Left colon (tissue), 2 donors: ENCODE measurements at places on chromosomes 11 and 22.
A peak's percentile ranks its signal among the peaks of the same experiment; 100 is the strongest.

- DNase-seq = no peak
Observed at GRCh38 chr11:44319170-44319551, 9.2 kb upstream of the ALX4 start.

GRCh38 chr22:23137905-23138561 lies 3.8 kb downstream of the RSPH14 start:
- DNase-seq = no peak

DNA sequence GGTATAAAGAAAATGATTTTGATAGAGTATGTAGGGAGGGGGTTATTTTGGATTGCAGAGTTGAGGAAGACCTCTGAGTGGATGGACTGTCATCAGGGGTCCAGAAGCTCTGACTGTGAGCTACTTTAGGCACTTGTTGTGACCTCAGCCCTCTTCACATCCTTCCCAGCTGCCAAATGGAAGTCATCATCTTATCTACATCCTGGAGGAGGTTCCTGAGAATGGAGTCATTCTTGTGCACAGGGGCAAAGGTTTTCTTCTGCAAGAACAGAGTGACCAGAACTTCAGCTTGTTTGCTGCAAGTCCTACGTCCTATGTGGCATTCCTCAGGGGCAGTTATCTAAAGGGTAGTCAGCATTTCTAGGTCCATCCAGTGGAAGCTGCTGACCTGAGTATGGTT lies 393.8 kb downstream of the AASDHPPT start:
- no peak for DNase-seq

DNA sequence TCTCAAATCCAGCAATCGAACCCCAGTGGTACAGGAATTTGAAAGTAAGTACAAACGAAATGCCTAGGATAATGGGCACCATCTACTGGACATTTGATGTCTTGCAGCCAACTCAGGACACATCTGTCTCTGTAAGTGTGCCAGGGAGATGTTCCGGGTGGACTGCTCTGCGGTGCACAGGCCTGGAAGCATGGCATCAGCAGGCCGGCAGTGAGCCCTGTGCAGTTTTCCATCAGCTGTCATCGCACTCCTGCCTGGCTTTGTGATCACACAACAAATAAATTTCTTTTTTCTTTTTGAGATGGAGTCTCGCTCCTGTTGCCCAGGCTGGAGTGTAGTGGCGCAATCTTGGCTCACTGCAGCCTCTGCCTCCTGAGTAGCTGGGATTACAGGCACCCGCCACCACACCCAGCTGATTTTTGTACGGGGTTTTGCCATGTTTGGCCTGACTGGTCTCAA lies 71.0 kb downstream of the JAM3 start:
- peak; percentile 37 for DNase-seq

DNA sequence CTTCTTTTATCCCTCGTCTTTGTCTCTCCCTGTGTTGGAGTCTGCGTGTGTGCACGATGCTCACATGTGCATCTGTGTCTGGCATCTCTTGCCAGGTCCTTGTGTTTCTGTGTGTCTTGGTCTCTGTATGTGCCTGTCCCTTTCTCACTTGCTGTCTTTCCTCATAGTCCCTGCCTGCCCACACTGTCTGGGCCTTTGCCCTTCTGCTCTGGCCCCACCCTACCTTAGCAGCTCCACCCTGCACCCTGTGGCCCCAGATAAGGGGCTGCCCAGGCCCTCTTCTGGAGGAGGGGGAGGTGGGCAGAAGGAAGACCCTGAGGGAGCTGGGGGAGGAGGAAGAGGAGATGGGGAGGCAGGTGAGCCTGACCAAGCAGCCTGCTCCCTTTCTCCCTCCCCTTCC lies 2.8 kb downstream of the EHBP1L1 start:
- no peak for DNase-seq

DNA sequence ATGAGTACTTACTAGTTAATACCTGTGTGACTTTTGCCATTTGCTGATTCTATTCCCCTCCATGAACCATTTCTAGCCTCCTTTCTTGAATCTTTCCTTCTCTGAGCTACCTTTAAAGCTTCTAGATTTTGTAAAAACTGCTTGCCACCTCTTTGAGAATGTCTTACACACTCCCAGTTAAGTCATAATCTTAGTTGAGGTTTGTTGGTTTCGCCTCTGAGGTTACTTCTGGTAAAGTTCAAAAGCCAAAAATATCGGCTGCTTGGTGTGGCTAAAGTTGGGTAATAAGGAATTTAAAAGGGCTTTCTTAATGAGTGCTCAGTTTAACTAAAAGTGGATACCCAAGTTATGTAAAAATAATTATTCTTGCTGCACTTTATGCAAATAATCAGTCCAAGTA lies 10.4 kb upstream of the GLYAT start:
- DNase-seq = no peak

DNA sequence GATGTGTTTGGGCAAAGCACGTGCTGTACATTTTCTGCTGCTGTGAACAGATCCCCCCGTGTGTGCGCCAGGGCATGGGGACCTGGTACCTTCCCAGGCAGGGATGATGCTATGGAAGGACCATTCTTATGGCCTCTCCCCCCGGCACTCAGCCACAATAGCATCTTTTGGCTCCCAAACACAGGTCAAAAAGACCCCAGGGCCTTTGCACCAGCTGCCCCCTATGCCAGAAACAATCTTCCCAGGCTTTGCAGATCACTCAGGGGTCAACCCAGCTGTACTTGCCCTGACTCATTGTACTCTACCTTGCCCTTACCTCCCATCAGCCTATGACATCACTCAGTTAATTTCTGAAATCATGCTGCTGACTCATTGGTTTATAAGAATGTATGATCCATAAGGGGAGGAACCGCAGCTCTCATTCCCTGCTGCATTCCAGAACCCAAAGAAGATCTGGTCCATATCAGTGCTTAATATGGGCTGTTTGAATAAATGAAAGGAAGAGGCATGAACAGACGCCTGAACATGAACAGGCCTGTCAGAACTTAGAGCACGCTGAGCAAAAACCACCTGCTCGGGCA lies 100.7 kb downstream of the CELSR1 start:
- no peak for DNase-seq

DNA sequence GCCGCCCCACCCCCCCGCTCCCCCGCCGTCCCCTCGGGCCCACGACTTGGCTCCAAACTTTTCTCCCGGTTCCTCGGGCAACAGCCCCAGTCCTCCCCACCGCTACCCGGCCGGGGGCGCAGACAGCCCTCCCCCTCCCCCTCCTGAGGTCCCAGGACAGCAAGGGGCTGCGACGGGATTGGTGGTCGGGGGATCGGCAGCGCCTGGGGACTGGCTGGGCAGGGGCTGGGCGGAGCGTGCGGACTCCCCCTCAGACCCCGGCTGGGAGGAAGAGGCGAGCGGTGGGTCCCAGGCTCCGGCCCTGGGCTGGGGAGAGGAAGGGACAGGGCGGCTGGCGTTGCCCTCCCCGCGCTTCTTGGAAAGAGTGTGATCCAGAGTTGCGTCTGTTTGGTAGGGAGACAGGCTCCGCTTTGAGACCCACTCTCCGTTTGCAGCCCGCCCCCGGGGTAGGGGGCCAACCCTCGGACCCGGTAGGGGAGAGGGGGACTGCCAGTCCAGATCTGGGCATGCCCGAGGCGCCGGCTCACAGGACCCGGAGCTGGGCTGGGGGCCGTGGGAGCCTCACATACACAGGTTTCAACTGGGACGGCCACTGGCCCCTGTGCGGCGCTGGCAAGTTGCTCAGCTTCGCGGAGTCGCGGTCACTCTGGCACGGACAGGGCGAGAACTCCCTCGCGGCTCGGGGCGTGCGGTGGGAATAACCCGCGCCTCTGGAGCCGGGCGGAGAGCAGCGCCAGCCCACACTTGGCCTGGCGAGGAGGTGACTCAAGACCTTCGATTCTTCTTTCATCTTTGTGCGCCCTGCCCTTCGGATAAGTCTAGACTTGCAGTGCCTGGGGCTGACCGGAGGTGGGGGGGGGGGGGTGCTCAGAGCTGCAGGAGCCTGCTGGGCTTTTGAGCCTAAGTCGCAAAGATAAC lies 999 bp downstream of the TSKU start:
- DNase-seq = no peak

DNA sequence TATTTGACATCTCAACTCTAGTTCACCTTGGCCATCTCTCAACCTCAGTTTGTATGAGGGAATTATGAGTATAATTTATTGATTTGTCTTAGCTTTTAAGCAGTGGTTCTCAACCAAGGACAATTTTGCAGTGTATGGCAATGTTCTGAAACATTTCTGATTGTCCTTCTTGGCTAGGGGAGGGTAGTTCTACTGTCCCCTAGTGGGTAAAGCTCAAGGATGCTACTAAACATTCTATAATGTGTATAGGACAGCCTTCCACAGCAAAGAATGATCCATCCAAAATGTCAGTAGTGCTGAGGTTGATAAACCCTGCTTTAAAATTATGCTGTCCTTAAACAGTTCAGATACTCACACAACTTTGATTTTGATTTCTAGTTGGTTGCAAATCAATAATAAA lies 78.1 kb upstream of the ALKBH3 start:
- DNase-seq = no peak

GRCh38 chr22:35905894-35906293 lies 122.7 kb downstream of the RBFOX2 start:
- DNase-seq = no peak

GRCh38 chr11:117002639-117003299 lies 95.5 kb downstream of the SIK3 start:
- no peak for DNase-seq

GRCh38 chr11:64742889-64743590 lies 902 bp downstream of the RASGRP2 start:
- peak; percentile 73 for DNase-seq

GRCh38 chr22:41479671-41480396 lies 10.9 kb downstream of the ACO2 start:
- no peak for DNase-seq

DNA sequence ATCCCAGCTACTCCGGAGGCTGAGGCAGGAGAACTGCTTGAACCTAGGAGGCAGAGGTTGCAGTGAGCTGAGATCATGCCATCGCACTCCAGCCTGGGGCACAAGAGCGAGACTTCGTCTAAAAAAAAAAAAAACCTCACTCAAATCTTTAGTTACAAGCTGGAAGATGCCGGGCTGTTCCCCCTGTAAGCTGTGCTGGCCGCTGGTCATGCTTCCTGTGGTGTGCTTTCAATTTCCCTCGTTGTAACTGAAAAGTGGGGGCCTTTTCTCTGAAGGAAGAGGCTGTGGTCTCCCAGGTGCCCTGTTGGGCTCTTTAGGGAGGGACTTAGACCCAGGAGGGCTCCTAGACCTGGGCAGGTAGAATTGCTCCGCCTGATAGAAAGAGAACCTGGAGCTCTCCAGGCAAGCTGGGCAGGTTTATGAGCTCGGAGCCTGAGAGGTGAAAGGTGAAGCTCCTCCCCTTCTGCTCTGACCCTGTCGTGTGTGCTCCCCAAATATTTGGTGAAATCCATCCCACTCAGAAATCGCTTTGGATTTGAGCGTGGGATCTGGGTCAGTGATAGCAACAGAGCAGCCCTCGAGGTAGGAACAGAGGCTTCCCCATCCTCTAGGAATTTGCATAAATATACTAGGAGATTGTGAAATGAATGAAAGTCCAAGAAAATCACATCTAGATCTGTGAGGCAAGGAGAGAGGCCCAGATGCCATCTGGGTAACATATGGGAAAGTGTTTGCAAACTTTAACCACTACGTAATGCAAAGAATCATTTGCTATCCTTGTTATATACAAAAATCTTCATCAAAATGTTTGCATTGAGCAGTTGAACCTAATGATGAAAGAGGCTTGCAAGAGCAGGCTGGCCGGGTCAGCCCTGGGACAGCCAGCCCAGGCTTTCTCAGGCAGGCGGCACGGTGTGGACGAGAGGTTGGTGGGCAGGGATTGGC lies 154.3 kb downstream of the FBXO7 start:
- no peak for DNase-seq

DNA sequence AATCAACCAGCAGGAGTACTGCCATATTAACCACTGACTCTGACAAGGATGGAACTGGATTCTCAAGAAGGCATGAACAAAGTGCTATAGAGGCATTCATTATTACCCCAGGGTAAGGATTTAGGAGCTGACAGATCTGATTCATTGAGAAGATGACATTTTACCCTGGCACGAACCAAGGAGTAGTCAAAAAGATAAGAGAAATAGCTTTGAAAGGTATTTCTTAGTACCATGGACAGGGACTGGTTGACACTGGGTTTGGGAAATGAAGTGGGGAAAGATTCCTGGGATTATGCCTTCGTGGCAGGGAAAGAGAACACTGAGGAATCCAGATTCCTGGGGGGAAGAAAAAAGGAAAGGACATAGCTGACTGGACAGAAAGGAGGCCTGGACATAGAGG lies 5.1 kb upstream of the SAAL1 start:
- DNase-seq = no peak

- DNase-seq = no peak
Observed at GRCh38 chr22:38569181-38569971, 607 bp downstream of the DMC1 start.
